Suppressor macrophage (primary cell): ENCODE measurements at places on chromosomes 6 and 20.

DNA sequence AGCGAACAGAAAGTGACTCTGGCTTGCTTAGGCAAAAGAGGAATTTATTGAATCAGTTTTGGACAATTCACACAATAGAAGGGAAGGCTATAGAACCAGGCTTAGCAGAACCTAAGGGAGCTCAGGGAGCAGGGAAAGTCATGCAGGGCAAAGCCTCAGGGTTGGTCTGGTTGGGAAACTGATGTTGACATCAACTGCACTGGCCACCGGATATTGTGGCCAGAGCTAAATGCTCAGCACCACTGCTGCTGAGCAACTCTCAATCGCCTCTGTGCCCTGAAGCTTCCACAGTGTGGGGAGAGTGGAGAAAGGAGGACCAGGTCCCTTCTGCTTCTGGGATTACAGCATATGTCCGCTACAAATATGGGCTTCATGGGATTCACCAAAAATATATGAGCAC lies 93.3 kb upstream of the GCM1 start:
- peak; percentile 74 for DNase-seq

- DNase-seq, result no peak
Measured at GRCh38 chr6:118743746-118744145, 92.4 kb upstream of the CEP85L start.

DNA sequence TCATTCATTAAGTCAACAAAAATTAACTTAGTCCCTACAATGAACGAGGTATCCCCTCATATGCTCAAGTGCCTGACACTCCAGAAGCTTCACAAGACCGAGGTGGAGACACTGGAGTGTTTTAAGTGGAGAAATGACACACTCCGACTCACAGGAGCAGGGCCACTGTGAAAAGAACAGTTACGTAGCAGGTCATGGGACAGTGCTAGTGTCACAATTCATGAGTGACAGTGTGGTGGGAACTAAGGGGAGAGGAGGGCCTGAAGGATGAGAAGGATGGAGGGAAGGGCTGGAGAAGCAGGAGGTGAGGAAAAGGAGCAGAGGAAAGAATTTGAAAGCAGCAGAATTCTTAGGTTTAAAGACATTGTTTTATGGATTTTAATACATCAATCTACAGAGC lies 1.3 kb upstream of the HLA-A start:
- peak; percentile 72 for DNase-seq

GRCh38 chr6:32154514-32155161 lies 697 bp downstream of the PPT2 start:
- DNase-seq, result peak; percentile 49

DNA sequence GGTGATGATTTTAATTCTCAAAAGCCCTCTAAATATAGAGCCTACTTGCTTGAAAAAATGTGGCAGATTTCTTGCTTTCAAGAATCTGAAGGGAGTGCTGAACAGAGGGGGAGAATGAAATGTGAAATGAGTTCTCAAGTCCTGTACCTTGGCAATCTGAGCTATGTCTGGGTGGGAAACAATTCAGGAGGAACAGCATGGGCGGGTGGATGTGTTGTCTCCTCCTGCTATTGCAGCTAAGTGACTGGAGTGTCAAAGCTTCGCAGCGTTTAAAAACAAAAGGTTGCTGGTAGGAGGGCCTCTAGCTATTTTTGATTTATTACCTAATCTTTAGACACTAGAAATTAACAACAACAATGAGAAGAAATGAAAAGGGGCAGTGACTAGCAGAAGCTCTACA lies 102.5 kb upstream of the ARG1 start:
- DNase-seq, result no peak
